ENCODE measurements at places on chromosomes 3 and 15.

- DNase-seq: no peak
These were observed 5.5 kb downstream of the CD47 start for GRCh38 chr3:108085370-108085769.

GRCh38 chr3:183583331-183584245 lies 28.1 kb upstream of the KLHL6 start:
- DNase-seq: no peak

- no peak for DNase-seq
These were observed 81.7 kb downstream of the CEP63 start for GRCh38 chr3:134567605-134568004.

DNA sequence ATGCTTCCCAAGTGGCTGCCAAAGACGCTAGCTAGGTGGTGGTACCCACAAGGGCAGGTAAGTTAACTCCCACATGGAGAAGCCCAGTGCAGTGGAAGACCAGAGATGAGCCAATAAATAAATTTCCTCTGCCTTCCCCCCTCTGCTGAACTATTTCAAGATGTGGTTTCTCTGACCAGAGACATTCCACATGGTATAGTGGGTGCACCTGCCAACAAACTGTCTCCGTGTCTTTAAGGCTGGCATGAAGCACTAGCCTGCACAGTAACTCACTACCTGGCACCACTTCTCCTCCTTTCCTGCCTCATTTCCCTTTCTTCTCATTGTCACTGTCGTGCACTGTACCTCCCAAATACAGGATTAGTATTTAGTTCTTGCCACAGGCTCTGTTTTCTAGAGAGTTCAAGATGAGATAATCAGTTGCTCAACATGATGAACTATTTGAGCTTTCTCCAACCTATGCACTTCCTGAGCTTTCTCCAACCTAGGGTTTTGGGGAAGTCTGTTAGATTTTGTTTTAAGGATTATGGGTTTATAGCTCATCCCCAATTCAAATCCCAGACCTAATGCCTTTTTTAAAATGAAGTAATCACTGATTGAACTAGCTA lies 8.4 kb upstream of the CRTAP start:
- no peak for DNase-seq

DNA sequence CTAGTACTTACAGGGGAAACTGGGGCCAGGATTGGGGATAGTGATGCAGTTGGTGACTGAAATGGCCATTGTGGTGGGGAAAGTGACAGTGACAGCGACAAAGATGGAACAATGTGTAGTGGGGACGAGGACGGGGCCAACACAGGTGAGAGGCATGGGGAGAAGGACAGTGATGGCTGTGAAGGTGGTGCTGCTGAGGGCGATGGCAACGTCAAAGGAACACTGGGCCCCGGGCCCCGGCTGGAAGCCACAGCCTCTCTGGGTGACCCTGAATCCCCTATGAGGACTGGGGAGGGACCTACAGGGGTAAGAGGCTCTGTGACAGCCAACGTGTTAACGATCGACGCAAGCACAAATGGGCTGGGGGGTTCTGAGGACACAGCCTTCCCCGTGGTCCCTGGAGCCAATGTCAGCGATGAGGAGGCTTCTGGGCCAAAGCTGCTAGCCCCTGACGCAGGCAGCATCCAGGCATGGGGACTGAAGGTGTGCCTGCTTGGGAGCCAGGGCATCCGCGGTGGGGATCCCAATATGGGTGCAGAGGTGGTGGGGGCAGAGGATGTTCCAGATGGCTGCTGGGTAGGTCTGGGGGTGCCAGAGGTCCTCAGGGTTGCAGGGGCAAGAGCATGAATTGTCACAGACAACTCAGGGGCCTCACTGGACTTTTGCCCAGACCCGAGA lies 25.2 kb upstream of the GOLGA6C start:
- DNase-seq: no peak

DNA sequence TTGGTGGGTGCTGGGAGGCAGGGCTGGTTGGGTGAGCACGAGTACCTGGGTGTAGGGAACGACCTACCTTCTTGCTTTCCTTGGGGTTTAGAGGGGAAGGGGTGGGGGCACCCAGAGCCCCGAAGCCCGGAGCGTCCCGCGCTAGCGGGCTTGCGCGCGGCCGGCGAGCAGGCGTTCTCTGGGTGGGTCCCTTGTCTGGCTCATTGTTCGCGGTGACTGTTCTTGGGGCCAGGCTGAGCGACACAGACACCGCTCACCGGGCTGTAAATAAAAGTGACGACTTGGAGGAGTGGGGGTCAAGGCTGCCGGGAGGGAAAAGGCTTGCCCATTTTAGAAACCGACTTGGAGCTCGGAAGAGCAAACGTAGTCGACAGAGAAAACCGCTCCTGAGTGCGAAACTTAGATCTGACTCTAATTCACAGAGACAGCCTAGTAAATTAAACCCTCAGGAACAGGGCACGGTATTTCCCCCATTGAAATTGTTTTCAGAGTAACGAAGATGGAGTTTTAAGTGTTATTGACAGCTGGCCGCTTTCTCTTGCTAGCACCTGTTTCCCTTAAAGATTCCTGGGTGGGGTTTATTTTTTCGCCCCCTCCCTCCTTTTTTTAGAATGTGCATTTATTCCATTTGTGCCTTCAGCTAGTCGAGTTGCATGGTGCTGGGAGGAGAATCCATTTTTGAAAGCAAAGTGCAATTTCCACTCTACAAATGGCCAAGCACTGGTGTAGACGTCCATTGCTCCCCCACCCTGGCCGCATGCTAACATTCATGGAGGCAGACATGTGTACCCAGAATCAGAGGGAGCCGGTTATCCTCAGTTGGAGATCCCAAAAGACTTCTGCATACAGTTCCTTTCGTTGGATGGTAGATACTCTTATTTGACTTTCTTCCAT lies 532.1 kb upstream of the SEMA6D start:
- no peak for DNase-seq
